ENCODE measurements at places on chromosomes 5 and 9. TPM values are rescaled to one million over a fixed set of nuclear protein-coding genes. Genes with fewer than 3 reads are reported as not detected.

- no peak for DNase-seq
Measured at GRCh38 chr5:142320851-142321560, 3.8 kb downstream of the SPRY4 start.

- DNase-seq: no peak
Measured at GRCh38 chr5:163508753-163509152, 3.3 kb downstream of the MAT2B start.

DNA sequence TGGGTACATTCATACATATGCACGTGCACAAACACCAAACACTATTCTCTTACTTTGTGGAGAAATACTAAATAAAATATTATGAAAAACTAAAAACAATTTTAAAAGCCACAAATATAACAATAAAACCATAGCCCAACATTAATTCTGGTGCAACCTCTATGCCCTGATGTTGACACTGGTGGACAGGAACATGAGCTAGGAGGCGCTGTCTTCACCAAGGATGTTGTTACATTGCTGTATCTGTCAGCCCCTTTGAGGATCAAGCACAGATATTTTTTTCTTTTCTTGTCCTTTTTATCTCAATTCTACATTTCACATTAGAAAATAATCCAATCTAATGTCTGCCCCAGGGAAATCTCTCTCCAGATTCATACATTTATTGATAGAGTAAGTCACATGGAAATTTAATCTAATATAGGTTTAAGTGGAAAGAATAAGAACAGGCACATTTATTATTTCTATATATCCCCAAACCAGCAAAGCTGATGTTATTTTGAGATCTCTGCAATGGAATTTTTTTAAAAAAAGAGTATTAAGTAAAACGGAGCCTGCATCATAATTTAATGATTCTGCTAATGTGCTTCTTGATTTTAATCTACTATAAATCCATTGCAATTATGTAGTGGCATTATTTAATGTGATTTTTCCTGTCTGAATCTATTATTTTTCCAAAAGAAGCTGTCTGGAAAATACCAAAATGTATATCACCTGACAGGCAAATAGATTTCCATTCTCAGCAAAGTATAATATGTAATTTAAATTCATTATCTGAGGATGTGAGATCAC lies 716.5 kb downstream of the MTRR start:
- DNase-seq: no peak

DNA sequence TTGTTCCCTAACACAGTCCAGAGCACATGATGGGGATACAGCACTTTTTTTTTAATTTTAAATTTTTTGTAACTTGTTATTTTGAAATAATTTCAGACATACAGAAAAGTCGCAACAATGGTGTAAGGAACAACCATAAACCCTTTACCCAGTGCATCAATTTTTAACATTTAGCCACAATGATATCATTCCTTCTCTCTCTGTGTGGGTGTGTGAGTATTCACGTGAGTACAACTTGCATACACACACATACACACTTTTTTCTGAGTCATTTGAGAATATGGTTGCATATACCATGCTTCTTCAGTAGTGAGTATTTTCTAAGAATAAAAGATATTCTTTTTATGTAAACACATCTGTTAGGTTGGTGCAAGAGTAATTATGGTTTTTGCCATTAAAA lies 135.2 kb downstream of the ARHGAP26 start:
- no peak for DNase-seq

MELK gene
- total RNA-seq: 40.2 TPM

DNA sequence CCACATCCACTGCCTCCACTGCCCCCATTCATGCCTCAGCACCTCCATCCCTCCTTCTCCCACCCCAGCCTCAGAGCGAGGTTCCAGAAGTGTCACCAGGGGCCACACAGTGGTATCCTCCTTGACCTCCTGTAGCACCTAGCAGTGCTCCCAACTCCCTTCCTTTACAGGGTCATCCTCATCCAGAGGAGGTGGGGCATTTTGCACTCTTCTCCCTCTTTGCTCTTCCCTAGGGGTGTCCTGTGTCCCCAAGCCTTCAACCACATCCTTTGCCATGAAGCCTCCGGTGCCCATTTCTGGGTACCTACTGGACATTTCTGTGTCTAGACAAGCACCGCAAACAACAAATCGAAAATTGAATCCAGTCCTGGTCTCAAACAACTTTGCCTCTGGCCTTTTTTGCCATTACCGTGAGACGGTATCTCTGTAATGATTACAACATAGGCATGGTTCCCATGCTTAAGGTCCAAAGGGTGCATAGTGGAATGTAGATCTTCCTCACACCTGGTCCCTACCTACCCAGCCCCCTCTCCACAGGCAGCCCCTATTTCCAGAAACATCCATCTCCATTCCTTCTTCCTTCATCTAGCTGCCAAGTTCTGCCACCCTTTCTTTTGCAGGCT lies 17.6 kb downstream of the WWC1 start:
- DNase-seq: no peak

PHF24 gene
- total RNA-seq: not detected

- no peak for DNase-seq
Measured at GRCh38 chr5:146409054-146409671, 38.0 kb upstream of the TCERG1 start.

- no peak for DNase-seq
Measured at GRCh38 chr9:111857555-111858211, 38.9 kb upstream of the UGCG start.

ANGPTL2 gene
- not detected for total RNA-seq

DNA sequence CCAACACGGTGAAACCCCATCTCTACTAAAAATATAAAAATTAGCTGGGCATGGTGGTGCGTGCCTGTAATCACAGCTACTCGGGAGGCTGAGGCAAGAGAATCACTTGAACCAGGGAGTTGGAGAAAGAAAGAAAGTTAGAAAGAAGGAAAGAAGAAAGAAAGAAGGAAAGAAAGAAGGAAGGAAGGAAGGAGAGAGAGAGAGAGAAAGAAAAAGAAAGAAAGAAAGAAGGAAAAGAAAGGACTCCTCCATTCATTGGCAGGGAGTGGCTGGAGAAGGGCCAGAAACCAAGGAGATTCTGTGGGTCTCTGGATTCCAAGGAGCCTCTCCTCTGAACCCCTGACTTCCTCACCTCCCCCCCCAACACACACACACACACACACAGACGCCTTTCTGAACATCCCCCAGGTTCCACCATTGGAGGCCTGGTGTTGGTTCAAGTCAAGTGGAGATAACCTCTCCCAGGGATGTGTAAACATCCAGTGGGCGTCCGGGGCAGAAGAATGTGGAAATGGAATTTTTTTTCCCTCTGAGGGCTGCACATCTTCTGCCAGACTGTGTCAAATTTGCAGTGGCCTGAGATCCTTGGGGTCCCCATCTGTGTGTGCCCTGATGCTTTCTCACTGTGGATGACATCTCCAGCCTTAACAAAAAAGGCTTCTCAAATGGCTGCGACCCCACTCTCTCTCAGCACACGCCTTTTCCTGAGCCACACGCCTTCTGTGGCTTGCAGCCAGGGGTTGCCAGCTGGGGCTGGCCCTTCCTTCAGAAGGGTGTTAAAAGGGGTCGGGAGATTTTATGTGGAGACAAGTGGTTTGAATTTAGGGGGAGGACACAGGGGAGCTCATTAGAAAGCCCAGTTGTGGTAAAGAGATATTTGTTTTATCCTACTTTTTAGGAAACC lies 109.3 kb upstream of the HAND1 start:
- DNase-seq: no peak

DNA sequence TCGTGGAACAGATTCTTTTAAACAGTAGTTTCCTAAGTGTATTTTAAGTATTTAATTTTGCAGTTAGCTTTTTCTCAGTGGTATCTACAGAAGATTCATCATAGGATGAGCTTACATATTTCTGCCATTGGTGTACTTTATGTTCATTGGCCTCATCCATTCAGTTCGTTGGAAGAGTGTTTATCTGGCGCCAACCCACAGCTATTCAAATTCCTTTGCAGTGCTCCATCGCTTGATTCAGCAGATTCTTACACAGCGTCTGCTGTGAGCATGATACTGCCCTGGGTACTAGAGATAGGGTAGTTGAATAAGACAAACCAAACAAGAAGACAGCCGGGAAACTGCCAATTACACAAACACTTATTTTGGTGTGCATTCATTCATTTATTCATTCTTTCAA lies 55.1 kb downstream of the NUP214 start:
- DNase-seq: no peak

GRXCR2 gene
- not detected for total RNA-seq

GRCh38 chr9:130835441-130836298 lies 616 bp downstream of the ABL1 start:
- DNase-seq: peak; percentile 24

- peak; percentile 4 for DNase-seq
Measured at GRCh38 chr5:113487416-113487780, 855 bp downstream of the MCC start.

DNA sequence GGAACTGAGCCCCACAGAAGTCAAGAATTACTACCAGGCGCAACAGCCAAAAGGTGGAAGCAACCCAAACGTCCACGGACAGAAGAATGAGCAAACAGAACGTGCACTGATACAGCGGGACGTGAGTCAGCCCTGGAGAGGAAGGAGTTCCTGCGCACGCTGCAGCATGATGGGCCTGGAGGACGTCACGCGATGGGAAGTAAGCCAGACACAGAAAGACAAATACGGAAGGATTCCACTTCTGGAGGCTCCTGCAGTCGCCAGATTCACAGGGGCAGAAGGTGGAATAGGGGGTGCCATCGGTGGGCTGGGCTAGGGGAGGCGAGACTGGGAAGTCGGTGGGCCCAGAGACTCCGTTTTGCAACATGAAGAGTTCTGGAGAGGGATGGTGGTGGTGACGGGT lies 80.3 kb upstream of the PHYKPL start:
- no peak for DNase-seq

PCAT7 gene
- 0.27 TPM for total RNA-seq

DNA sequence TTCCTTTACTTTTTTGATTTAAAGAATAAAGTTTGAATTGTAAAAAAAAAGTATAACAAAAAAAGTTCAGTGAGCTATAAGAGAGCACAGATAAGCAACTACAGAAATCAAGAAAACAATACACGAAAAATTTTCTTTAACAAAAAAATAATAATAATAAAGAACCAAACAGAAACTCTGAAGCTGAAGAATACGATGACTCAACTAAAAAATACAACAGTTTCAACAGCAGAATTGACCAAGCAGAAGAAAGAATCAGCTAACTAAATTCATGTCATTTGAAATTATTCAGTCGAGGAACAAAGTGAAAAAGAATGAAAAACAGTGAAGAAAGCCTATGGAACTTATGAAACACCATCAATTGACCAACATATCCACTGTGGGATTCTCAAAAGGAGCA lies 177.7 kb downstream of the NDUFS4 start:
- DNase-seq: no peak

MLLT3 gene
- 40.9 TPM for total RNA-seq

DNA sequence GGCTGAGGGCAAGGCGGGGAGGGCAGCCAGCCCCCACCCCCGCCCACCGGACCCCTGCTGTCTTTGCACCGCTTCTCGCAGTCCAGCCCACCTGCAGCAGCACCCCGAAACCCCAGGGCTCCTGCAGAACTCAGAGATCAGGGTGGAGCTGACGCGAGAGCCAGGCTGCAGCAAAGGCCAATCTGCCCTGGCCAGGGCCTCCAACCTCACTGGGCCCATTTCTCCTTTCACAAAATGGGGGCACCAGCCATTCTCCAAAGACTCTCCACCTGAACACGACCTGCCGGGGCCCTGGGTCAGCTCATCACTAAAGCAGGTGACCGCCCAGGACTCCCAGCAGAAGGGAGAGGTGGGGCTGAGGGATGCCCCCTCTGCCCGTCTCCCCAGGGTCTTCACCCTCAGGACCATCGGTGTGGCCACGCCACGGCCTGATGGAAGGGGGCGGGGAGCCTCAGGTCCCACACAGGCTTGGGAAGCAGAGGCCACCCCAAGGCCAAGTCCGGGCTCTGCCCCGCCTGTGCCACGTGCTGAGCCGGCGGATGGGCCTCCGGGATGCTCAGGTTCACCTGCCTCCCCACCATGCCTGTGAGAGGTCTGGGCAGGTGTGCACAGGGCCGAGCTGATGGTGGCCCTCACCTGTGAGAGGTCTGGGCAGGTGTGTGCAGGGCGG lies 13.1 kb downstream of the NACC2 start:
- no peak for DNase-seq

DNA sequence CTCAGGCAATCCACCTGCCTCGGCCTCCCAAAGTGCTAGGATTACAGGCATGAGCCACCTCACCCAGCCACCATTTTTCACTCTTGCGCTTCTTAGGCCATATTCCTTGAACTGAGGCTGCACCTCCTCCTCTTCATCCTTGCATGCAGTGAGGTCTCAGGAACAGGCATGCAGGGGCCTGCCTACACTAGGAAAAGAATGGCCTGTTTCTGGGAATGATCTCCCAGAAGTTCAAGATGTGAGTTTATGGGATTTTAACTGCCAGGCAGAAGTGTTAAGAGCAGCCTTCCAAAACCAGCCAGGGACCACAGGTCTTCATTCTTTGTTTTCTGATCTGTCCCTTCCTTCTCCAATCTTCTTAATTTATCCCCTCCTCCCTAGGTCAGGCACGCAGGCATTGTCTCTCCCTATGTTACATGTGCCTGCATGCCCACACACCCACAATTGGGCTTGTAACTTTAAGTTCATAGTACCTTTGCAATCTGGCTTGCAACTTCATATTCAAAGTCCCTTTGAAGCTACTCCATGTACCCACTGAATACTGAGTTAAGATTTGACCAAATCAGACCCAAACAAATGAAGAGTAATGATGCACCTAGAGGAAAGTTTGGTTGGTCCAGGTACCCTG lies 10.5 kb upstream of the HSPA4 start:
- DNase-seq: no peak

DNA sequence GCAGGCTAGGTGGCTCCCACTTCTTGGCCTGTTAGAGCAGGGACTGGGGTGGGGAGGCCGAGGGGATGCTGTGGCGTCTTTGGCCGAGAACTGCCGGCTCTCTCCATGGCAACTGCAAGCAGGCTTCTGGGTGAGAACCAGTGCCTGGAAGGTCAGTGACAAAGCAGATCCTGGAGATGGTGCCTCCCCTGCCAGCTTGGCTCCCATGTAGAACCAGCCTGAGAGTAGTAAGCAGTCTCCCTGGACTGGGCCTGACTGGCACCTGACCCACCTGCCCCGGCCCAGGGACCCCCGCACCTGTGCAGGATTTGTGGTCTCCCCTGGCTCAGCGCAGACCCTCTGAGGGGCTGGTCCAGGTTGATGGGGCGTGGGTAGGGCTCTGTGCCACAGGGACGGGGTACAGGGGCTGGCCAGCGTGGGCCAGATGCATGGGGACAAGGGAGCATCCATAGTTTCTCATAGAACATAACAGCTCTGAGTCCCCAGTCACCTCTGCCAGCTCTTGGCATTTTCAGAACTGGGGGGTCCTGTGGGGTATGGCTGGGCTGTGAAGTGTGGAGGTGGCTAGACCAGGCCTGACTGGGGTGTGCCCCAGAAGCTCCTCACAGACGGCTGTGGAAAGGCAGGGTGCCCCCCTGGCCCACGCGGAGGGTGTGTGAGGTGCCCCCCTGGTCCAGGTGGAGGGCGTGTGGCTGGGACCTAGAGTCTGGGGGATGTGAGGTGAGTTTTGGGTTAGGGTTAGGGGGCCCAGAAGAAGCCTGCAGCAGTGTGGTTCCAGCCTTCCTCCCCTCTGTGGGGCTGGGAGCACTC lies 22.2 kb downstream of the CACNA1B start:
- no peak for DNase-seq

NCS1 gene
- total RNA-seq: not detected

- no peak for DNase-seq
Measured at GRCh38 chr9:36315283-36315682, 57.0 kb upstream of the GNE start.

GDNF gene
- not detected for total RNA-seq
